EH (cell line): ENCODE measurements at places on chromosomes 13 and 19.

- DNase-seq, result no peak
These were observed 2118.0 kb downstream of the PCDH9 start for GRCh38 chr13:65112123-65112522.

- peak; percentile 58 for DNase-seq
These were observed 89.7 kb downstream of the RAB20 start for GRCh38 chr13:110471833-110472162.

DNA sequence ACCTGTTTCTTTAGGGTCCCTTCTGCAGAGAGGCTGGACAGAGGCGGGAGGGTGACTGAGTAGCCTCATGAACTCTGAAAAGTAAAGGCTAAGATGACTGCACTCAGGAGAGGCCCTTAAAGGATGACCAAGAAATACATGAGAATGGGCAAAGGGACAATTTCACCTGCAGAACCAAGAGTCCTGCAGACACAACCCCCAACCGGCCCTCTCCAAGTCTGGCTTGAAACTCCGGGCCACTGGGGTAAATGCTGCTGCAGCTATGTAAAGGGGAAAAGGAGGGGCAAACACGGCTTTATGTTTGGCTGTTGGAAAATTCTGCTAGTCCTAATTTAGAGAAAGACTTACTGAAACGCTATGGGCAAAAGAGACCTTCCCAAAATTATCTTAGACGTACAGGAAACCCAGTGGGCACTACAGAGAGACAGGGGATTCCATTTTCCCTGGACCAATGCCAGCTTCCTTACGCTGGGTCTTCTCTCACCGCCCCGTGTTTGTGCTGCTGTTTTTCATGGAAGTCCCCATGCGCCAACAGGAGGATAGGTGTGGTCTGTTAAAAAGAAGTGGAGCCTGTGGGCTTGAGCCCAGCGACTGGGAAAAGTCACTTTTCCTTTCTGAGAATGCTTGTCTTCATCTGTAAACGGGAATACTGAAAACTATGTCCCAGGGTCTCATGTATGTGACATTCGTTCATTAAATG is 10.6 kb downstream of the COL4A2 start:
- no peak for DNase-seq

DNA sequence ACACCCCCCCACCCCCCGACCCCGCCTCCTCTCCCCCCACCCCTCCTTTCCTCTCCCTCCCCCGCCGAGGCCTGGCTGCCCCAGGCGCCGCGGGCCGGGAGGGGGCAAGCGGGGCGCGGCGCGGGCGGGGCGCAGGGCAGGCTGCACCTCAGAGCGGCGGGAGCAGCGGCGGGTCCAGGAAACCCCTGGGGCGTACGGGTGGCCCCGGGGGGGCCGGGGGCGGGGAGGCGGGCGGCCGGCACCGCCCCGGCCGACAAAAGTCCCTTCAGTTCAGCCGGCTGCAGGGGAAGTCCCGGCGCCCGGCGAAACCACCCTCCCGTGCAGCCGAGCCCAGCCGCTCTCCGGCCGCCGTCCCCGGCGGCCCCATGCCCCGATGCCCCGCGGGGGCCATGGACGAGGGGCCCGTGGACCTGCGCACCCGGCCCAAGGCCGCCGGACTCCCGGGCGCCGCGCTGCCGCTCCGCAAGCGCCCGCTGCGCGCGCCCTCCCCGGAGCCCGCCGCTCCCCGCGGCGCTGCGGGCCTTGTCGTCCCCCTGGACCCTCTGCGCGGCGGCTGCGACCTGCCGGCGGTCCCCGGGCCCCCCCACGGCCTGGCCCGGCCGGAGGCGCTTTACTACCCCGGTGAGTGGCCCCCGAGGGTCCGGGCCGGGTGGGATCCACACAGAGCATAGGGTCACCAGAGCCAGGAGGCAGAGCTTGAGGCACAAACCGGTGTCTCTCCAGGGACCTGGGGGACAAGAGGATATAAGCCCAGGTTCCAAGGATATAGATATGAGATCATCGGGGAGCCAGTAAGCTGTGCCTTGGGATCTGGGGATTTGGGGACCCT is at the start of gene BCL3:
TSS of gene BCL3 (plus strand) at position 283 of the 829 bp plus-strand sequence. CDS start at position 366, 83 bp downstream.
- DNase-seq, result no peak

- DNase-seq, result peak; percentile 70
These were observed 15.3 kb downstream of the CDX2 start for GRCh38 chr13:27953676-27954405.

DNA sequence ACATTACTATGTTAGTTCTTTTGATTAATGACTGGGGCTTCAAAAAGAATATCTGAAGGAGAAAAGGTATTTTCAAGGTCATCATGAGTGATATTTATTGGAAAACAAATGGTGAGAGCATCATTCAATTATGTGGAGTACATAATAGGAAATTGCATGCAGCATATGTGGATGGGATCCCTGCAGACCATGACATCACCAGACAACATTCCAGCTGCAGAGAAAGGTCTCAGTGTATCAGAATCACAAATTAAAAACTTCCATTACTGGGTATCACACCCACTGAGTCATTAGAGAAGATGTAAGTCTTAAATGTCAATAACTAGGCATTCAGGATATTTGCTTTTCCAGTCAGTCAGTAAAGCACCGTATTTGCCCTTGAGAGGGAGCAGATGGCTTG is 574.4 kb upstream of the SLC10A2 start:
- no peak for DNase-seq

GRCh38 chr13:59034198-59034597 is 1129.5 kb downstream of the DIAPH3 start:
- no peak for DNase-seq

DNA sequence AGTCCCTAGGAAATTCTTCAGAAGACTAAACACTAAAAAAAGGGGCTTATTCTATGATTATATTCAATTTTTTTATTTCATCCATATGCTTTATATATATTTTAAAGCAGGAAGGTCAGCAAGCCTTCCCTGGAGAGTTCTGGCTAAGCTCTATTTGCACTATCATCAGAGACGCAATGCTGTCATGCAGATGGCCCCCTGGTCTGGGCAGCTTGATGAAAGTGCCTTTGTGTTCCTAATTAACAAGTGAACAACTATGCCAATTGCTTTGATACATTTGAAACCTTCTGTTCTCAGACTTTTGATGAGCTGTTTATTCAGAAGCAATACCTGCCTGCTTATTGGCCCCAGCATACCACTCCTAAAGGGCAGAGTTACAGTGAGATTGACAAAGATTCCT is 1344.6 kb downstream of the OLFM4 start:
- DNase-seq, result no peak
